ENCODE measurements at places on chromosomes 11 and 22. TPM values are rescaled to one million over a fixed set of nuclear protein-coding genes. Genes with fewer than 3 reads are reported as not detected.

The JAM3 gene
- total RNA-seq: 18.9 TPM

The PPME1 gene
- total RNA-seq: 35.4 TPM

The PYGM gene
- 1.8 TPM for total RNA-seq

The CCDC34 gene
- total RNA-seq: 6.2 TPM

The ENDOD1 gene
- 16.8 TPM for total RNA-seq

The CD3D gene
- 1.3 TPM for total RNA-seq

The SMTN gene
- total RNA-seq: 78.5 TPM

The ZNF215 gene
- total RNA-seq: 2.5 TPM

The SHANK3 gene
- 95.7 TPM for total RNA-seq

The MAPK11 gene
- total RNA-seq: 24.2 TPM

The KREMEN1 gene
- total RNA-seq: 10.6 TPM

The SCGB2A2 gene
- total RNA-seq: not detected
